ENCODE measurements at places on chromosomes 12 and 14.

DNA sequence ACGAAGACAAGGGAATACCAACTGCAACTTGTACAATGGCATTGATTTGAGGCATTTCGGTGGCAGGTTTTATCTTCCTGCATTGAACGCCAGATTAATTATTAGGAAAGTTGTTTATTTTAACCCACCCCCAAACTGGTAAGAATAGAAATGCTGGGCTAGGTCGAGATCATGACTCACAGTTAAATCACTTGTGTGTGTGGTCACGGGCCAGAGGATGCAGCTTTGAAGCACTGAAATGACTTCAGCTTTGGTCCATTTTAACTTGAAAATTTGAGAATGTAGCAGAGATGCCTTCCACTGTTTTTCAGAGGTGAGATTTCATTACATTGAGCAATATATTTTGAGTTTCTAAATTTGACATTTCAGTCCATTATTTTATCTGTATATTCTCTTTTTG lies 23.6 kb upstream of the KCNH3 start:
- no peak for DNase-seq

DNA sequence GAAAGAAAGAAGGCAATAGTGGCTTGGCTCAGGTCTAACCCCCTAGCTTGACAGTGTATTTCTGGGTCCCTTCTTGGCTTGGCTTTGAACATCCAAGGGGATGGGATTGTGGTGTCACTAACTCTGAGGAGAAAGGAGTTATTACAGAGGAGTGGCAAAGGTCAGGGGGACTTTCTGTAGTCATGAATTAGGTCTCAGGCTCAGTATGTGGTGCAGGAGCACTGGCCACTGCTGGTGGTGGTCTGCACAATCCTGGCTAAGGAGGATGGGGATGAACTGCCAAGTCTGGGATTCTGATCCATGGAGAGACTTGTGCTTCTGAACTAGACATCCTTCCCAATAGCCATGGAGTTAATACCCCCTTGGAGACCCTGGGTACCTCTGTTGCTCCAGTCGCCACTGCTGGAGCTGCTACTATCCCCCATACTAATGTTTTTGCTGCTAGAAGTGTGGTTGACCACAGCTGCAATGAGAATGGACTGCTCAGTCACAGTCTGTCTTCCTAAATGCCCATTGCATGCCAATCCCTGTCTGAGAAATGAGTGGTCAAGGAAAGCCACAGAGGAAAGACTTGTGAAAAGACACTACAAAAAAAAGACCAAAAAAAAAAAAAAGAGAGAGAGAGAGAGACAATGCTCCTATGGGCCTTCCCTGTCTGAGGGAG lies 32.5 kb downstream of the KRT76 start:
- no peak for DNase-seq

DNA sequence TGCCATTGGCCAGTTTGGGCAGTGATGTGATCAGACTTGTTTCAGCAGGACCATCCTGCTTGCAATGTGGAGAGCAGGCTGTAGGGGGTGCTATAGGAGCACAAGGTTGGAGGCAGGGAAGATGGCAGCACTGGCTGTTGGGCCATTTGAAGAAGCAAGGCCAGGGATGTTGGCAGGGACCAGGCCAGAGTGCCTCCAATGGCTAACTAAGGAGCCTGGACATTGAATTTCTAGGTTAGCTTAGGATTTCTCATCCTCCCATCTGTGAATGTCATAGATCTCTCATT lies 23.5 kb downstream of the FGF23 start:
- no peak for DNase-seq

DNA sequence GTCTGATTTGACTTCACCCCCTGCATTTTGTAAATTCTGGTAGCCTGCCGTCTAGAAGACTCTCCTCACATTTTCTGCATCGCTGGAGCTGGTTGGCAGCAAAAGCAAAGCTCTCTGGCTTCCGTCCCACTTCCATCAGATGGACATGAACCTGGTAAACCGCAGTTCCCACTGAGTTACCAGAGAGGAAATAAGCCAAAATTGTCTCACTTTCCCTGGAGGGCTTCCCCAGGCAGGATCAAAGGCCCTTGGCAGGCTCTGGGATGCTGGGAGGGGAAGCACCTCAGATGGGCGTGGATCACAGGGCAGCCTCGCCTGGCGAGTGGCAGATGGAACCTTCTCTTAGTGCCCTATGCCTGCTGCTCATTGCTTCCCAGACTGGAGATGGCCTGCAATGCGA lies 243.5 kb downstream of the TMEM132C start:
- DNase-seq: no peak

- DNase-seq: no peak
Observed at GRCh38 chr14:90580377-90581335, 183.8 kb downstream of the CALM1 start.

DNA sequence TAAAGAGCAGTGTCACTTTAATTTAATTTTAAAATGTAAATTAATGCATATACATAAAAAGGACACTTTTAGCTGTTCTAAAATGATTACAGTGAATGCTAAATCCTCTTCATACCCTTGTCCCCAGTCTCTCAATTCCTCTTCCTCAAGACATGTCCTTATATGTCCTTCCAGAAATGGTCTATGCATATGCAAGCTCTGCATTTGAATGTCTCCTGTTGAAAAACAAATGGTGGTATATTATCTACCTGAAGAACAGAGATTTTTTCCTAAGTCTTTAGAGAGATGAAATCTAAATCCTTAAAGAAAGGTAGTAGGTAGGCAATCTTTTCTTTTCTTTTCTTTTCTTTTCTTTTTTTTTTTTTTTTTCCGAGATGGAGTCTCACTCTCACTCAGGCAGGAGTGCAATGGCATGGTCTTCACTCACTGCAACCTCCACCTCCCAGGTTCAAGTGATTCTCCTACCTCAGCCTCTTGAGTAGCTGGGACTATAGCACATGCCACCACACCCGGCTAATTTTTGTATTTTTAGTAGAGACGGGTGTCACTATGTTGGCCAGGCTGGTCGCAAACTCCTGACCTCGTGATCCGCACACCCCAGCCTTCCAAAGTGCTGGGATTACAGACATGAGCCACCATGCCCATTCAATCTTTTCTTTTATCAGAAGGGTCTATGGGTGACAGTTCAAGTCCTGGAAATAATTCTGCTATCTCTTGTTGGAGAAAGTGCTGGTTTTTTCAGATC lies 180.5 kb downstream of the PRKCH start:
- no peak for DNase-seq

GRCh38 chr12:121613462-121613861 lies 12.9 kb upstream of the ORAI1 start:
- DNase-seq: no peak

DNA sequence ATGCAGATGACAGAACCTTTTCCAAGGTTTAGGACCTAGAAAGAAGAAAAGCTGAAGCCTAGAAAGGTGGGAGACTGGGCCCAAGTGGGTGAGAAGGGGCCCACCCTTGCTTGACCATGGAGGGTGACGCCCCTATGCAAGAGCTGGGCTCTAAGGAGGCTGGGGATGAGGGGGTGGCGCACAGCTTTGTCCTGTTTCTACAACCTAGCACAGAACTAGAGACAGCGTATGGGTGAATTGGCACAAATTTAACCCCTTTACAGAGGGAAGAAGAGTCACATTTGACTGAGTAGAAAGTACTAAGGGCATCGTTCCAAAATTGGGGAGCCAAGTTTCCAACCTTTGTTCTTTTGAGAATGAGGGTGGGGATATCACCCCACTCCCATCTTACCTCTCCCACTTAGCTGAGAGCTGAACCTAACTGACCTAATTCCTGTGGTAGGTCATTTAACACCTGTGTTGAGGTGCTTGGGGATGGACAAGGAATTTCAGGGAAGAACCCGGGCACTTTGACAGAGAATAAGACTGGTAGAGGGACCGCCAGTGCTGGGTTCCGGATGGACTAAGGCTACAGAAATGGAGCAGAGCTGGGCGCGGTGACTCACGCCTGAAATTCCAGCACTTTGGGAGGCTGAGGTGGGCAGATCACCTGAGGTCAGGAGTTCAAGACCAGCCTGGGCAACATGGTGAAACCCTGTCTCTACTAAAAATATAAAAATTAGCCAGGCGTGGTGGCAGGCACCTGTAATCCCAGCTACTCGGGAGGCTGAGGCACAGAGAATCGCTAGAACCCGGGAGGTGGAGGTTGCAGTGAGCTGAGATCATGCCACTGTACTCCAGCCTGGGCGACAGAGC lies 5.2 kb downstream of the NFKBIA start:
- no peak for DNase-seq

- DNase-seq: no peak
Observed at GRCh38 chr14:24465805-24466204, 23.2 kb upstream of the SDR39U1 start.

GRCh38 chr14:41805633-41806032 lies 199.0 kb downstream of the LRFN5 start:
- DNase-seq: no peak

GRCh38 chr12:53059434-53060063 lies 9.7 kb downstream of the TNS2 start:
- no peak for DNase-seq

DNA sequence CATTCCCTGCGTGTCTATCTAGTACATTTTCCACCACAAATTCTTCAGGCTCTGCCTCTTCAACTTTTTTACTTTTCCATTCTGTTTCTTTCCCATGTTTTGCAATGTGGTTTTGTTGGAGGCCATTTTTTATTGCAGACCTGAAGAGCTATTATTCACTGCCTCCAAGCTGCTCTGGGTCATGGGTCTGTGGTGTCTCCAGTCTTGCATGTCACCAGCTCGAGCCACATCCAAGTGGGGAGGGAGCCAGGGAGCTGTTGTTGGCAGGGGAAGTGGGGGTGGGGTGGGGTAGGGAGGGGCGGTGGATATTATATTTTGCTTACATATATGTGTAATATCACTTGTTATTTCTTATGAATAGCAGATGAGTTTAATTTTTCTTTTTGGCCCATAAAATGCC lies 69.1 kb downstream of the VEZT start:
- DNase-seq: no peak

DNA sequence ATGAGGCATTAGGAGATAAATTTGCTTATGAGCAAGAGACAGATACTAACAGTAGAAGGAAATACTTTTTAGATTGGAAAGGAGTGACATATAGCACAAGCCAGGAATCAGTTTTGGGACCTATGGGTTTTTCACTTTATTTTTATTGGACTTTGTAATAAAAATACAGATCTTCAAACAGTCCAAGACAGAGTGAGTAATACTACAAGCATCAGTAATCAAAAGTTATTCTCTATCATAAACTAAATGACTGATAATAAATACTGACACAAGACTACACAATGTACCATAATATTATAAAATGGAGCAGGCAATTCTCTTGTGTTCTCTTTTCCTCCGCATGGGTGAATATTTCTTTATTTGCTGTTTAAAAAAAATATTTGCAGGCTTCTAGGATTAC lies 85.8 kb downstream of the DERA start:
- no peak for DNase-seq
